ENCODE measurements at places on chromosomes 3 and 15.

GRCh38 chr3:45442679-45443253, 54.4 kb downstream of the LARS2 start:
- no peak for DNase-seq

DNA sequence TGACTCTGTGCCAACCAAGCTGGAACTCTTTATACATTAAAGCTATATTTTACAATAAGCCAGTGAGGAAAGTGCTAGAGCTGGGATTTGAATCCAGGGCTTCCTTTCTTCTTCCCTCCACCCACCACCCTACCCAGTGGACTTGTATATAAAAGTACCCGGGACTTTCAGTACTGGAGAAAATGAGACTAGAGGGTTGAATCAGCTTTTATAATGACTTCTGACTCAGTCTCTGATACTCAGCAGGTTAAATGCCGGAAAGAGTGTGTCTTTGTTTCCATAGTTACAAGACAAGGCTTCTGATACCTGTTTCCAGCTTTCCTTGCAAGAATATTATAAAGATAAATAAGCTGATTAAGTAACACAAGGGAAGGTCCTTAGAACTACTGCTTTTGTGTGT, 80.9 kb downstream of the FRMD4B start:
- DNase-seq, result no peak

DNA sequence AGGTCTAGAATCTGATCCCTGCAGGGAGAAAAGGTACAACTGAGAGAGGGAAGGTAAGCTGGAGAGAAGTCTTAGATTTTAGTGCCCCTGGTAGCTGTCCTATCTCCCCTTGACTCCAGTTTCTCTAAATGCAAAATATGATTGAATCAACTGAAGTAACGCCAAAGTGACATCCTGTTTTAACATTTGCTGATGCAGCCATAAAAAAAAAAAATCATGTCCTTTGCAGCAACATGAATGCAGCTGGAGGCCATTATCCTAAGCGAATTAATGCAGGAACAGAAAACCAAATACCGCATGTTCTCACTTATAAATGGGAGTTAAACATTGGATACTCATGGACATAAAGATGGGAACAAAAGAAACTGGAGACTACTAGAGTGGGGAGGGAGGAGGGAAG, 42.4 kb upstream of the LCTL start:
- no peak for DNase-seq

DNA sequence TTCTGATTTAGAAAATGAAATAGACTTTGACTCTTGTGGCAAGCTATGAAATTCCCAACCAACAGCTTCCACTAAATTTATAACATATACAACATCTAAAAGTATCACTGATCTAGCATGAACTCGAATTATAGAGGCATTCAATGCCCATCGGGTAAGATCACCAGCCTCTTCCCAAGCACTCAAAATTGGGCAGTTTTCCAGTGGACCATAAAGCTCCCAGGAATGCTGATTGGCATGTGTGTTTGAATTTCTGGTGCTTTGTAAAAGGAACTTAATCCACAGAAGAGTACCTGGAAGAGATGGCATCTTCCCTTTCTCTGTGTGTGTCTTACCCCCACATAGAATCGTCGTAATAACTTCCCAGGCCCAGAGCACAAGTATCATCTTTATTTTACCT, 10.0 kb downstream of the LRTM1 start:
- DNase-seq, result no peak

- no peak for DNase-seq
These were observed 4.6 kb downstream of the SNUPN start for GRCh38 chr15:75620841-75621391.

GRCh38 chr15:59160880-59161593, 45.6 kb upstream of the LDHAL6B start:
- DNase-seq, result peak; percentile 77

DNA sequence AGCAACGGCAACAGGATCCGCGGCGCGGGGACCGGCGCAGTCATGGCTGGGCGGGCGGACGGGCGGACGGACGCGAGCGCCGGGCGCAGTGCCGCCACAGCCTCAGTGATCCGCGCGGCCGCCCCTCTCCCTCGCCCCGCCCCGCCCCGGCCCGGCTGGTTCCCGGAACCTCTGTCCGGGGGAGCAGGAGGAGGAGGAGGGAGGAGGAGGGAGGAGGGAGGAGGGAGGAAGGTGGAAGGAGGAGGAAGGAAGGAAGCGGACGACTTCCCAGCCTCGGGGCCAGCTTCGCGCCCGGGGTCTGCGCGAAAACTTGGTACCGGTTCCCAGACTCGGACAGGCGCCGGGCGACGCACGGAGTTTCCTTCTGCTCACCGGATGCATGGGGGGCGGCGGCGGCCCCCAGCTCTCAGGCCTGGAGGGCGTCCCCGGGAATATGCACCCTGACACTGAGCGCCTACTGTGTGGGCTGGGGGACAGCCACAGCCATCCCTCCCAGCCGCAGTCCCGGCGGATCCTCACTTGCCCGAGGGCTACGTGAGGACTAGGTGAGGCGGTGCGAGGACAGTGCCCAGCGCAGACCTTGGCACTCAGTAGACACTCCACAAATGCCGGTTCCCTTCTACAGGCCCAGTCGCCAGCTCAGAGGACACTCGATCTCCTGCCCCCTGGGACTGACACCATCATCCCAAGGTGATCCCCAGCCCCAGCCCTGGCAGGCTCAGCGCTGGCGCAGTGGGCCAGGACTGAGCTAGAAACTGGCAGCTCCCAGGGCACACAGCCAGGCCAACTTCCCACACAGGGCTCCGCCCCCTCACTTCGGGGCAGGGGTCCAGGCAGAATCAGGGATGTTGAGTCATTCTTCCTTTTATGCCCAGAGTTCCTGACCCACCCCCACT, at the start of gene SHISA5:
Gene SHISA5 (minus strand): TSS at position 124 of the 896 bp plus-strand sequence. CDS start 80 bp downstream, at position 44.
- peak; percentile 79 for DNase-seq

DNA sequence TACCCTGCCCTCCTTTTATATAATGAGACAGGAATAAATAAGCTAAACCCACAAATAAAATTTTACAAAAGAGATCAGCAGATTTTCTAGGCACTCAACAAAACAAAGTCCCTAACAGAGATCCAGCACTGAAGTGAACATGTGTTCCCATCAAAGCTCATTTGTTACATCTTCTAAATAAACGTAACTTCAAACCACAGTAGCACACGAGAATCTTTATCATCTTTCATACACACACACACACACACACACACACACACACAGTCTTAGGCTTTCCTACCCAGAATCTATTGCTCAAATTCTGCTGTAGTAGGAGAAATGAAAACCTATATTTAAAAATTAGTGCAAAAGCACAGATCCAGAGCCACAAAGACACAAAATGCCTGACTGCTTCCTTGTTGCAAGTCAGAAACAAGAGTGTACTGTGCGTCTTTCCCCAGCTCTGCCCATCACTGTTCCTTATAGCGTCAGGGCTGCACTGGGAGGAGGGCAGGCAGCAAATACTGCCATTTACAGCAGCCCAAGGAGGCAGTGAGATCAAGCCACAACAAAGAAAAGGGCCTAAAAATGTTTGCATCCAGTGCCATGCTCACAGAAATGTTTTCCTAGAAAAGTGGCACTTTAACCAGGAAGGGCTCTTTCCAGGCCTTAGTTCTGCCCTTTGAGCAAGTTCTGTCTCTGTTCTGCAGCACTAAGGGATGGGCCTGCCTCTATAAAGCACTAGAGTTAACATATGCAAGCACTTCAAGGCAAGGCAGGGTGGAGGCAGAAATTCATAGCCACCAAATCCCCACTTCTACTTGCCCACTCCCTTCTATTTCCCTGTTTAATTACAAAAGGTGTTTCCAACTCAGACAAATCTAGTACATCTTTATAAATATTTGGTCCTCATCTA, 6.0 kb downstream of the IP6K1 start:
- no peak for DNase-seq

- no peak for DNase-seq
These were observed 56.8 kb upstream of the IMPG2 start for GRCh38 chr3:101377209-101377608.

- no peak for DNase-seq
These were observed 16.2 kb downstream of the ATP13A3 start for GRCh38 chr3:194470615-194471014.

DNA sequence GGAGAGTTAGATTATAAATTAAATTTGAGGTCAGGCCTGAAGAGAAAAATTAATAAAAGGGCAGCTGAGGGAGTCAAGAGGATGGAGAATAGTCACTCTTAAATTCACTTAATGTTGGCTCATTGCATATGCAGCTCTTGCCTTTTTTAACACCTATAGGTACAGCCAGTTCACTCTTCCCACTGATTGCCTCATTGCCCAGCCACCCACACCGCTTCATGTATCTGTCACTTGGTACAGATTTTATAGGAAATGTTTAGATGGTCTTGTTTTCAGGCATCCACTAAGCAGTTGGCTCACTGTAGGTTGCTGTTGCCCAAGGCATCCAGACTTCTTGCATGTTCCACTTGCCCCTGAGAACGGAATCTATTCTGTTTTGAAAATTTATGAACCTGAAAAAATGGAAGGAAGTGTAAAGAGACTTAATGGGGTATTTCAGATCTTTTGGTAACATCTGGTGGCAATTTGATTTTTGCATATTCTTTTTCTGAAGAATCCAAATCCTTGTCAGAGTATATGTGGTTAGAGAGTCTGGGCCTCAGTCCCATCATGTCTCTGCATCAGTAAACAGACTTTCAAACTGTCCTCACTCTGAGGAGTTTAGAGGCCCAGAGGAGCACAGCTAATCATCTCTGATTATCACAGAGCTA, 151.9 kb downstream of the RBPMS2 start:
- DNase-seq, result no peak

DNA sequence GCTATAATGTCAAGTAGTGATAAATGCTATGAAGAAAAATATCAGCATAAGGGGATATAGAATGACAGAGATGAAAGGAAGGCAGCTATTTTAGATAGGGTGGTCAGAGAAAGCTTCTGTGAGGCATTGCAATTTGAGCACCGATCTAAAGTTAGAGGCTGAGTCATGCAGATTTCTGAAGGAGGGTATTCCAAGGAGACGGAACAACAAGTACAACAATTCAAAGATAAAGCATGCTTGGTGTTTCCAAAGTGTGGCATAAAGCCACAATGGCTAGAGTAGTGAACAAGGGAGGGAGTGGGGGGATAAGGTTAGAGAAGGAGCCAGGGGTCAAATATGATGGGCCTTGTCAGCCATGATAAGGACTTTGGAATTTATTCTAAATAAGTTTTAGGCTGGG, 71.9 kb downstream of the PFN2 start:
- no peak for DNase-seq
